ENCODE measurements at places on chromosomes 6 and 20.

GRCh38 chr20:42254673-42255072, 636.5 kb upstream of the CHD6 start:
- DNase-seq, result no peak

DNA sequence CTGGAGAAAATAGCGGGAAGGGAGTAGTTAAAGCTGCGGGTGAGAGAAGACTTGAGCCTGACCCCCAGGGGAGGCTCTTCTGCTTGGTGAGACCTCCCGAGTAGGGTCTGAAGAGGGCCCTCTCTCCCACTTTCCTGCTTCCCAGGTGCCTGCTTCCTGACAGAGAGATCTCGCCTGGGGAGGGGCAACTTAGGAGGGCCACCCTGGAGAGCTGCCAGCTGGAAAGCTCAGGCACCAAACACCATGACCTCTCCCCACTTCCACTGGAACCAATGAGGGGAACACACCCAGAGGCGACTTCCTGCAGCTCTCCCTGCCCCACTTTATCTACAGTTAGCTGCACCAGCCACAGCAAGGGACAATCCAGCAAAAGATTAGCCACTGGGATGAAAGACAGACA, 208.0 kb downstream of the TBXT start:
- DNase-seq, result no peak

GRCh38 chr20:32960849-32961731, 43.1 kb downstream of the SUN5 start:
- DNase-seq, result no peak

GRCh38 chr6:70398783-70399728, 14.3 kb upstream of the FAM135A start:
- no peak for DNase-seq

DNA sequence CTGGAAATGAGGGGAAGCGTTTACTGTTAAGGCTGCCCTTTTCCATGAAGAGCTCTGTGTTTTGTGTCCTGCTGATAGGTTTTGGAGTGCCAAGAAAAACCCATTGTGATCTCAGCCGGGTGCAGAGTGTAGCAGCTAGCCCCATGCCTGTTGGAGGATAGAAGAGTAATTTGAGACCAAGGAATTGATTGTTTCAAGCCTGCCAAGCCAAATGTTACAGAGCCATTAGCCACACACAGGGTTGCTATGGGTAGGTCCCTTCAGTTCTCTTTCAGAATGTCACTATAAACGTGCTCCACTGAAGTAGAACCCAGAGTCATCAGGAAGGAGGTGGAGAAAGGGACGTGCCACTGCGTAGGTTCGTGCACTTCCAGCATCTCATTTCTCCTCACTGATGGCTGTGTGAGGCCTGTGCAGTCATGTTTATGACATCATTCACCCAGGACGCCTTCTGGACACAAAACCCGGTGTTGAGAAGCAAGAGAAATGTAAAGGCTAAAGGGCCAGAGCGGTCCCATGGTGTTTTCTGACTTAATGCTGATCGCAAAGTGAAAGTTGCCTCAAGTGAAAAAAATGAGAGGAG, 6.6 kb downstream of the GMPR start:
- DNase-seq, result no peak

GRCh38 chr6:136415351-136416007, 125.8 kb upstream of the BCLAF1 start:
- DNase-seq, result no peak
